Skin of body (tissue), 3 donors: ENCODE measurements at places on chromosomes 13 and 19. TPM values are rescaled to one million over a fixed set of nuclear protein-coding genes. Genes with fewer than 3 reads are reported as not detected.

DNA sequence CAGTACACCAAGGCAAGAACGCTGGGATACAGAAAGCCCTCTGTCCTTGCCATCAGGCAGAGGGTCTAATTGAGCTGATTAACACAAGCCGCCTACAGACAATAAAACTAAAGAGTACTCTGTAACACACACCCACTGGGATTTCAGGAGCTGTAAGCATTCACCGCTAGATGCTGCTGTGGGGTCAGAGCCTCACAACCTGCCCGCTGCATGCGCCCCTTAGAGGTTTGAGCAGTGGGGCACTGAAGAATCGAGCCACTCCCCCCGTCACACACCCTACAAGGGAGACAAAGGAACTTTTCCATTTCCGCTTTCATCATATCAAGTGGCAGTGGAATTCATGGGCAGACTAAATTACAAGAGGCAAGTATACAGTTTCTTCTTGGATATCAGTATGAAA is 1080.6 kb downstream of the PCDH17 start:
- DNase-seq, result no peak

- DNase-seq, result peak; percentile 86
These were observed at the start of gene PLA2G4C for GRCh38 chr19:48110350-48110966. Gene PLA2G4C (minus strand): TSS chr19:48110817. CDS start chr19:48106529, 4,288 bp downstream.

DNA sequence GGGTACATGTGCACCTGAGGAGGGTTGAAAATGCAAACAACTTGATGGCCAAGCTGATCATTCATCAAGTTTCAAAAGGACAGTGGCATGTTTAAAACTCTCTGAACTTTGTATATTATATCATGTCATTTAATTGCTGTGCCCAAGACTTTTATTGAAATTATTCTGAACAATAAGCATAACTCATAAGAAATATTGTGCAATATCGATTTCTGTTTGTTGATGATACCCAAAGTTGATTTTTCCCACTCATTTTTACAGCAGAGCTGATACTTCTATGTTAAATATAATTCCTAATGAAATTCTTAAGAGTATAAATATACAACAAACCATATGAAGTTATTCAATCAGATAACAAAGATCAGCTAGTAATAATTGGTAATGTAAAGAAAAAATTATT is 49.1 kb downstream of the PCDH17 start:
- no peak for DNase-seq

DNA sequence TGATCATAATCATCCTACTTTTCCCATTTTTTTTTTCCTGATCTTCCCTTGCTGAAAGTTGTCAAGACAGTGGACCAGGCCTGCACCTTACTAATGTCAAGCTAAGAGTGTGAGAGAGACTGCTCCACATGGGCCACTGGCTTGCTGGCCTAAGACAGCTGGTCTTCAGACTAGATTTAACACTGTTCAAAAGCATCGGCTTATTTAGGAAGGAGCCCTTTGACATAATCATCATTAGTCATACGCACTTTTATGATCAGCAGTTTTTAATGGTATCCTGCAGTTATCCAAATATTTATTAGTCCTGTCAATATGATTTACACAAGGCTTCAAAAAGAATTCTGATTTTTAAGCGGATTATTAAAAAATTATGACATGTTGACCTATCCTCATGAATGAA is 270.6 kb downstream of the DNAJC15 start:
- DNase-seq, result no peak

- DNase-seq, result no peak
These were observed 64.5 kb downstream of the CEBPG start for GRCh38 chr19:33437821-33438671.

DNA sequence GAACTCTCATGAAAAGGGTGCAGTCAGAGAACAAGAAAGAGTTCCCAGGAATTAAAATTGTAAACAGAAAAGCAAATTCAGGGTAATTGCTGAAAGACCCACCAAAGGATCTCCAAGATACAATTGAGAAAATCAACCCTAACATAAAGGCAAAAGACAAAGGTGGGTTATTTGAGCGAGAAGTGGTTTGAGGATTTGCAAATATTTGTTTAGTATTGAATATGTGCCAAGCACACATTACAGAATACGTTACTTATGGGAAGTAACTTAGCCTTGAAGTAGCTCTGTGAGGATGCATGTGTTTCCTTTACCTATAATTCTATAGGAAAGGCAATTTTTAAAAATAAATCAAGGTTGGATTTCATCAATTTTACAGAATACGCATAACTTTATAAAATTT is 10.0 kb upstream of the CEACAM21 start:
- DNase-seq, result no peak

DNA sequence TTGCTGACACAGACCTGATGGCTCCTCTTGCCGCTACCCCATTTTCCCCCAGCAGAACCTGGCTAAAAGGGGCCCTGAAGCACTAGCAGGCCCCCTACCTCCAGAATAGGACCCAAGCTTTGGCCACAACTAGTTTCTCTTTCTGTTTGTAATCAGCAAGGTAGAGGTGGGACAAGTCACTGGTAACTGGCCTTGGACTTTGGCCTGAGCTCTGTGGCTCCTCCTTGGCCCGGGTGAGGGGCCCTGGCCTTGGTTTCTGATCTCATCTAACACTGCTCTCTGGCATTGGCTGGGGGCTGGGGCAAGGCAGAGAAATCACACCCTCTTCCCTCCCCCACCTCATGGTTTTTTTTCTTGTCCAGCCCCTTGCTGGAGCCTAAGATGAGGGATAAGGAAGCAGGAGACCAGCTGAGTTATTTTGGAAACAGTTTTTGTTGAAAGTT is 2.1 kb downstream of the CALM3 start:
- no peak for DNase-seq

DNA sequence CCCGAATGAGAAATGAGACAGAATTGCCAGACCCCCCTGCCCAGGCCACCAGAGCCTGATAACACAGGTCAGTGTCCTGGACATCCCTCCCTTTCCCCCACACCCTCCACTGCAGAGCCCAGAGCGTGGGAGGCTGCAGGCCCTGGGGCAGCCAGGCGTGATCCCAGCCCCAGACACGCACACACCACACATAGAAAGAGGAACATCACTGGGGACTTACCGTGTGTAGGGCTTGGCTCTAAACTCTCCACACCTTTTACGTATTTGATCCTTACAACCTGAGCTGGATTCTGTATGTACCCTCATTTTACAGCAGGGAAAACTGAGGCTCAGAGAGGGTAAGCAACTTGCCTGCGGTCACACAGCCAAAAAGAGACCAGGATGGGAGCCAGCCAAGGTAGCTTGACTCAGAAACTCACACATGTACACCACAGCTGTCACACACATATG is 334 bp upstream of the ANGPTL6 start:
- DNase-seq, result no peak

DNA sequence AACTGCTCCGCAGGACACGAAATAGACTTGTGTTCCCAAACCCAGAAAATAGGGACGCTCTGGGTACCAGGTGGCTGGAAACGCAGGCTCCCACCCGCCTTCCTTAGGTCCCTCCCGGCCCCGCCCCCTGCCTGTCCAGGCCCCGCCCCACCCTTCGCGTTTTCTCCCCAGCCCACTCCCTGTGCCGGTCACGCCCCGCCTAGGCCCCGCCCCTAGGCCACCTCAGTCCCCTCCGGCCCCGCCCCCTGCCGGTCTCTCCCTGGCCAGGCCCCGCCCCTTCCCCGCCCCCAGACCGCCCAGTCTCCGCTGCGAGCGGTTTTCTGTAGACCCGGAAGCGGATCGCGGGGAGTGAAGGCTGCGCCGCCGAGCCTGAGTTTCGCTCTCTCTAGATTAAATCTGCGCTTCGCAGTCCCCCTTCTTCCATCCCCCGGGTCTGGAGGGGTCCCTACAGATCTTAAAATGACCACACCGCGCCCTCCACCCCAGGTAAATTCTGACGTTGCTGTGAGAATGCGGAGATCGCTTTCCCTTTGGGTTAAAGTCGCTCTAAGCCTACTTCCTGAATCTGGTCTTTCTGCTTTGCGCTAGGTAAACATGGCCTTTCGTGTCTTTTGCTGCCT is 3.7 kb upstream of the ZNF665 start:
- DNase-seq, result peak; percentile 94

The SLC7A10 gene
- total RNA-seq, result 9.7 TPM

- no peak for DNase-seq
These were observed 17.8 kb upstream of the ATP12A start for GRCh38 chr13:24662195-24663088.

DNA sequence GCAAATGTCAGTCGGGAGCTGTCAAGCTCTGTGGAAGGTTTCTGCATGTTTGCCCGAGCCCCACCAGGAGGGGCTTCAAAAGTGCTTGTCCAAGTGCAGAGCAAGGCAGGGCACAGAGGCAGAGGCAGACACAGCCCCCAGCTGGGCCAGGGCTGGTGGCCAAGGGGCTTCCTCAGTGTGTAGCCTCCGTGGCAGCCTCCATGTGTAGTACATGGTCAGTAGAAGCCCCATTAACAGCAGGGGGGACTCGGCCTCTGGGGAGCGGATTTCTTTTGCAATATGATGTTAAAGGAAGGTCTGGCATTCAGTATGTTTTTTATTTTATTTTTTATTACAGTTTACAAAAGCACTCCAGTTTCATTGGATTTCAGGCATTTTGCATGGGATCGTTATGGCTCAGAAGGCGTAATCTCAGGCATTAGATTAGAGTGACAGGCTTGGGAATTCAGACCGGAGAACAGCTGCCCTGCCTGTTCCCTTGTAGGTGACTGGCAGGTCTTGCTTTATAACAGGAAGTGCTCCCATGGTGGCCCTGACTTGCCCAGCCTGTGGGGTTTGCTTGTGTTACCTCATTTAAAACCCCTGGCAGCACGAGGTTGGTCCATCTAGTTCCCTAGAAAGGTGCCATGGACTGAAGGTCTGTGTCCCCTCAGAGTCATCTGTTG is 129.2 kb downstream of the KDM4B start:
- no peak for DNase-seq

GRCh38 chr13:38542601-38543000 is 144.3 kb upstream of the FREM2 start:
- DNase-seq, result no peak

GRCh38 chr13:51782026-51782710 is 21.8 kb downstream of the DHRS12 start:
- DNase-seq, result no peak

- DNase-seq, result no peak
These were observed 151.6 kb downstream of the B3GLCT start for GRCh38 chr13:31351376-31351775.

DNA sequence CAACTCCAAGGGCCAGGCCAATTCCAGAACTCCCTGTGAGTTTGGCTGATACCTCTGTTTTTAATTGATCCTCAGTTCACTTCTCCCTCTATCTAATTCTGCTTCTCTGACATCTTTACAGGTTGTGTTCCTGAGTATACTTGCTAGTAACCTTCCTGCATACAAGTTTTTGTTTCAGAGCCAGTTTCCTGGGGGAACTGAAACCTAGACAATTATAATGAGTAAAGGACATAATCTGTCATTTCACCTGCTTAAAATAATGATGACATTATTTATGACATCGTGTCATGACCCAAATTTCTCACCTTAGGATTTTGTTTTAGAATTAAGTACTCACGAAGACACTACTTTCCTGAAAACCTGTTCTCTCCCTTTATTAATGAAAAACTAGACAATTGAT is 12.5 kb upstream of the MYCBP2 start:
- DNase-seq, result no peak

GRCh38 chr13:52359534-52359933 is 46.4 kb downstream of the THSD1 start:
- peak; percentile 93 for DNase-seq

DNA sequence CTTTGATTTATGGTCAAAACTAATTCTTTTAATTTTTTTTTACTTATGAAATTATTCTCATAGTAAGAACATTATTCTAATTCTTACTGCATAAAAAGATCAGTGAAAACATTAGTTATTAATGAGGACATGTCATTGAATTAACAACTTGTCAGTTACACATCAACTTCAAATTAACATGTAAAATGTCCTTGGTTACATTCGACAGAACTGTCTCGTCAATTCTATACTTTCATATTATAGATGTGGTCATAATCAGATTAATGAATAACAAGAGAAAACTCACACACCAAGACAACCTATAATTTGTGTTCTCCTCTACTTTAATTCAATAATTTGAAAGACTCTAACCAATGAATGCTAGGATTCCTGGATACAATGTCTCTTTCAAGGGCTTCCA is 66.7 kb downstream of the KATNAL1 start:
- no peak for DNase-seq

The BLVRB gene
- 107 TPM for total RNA-seq

DNA sequence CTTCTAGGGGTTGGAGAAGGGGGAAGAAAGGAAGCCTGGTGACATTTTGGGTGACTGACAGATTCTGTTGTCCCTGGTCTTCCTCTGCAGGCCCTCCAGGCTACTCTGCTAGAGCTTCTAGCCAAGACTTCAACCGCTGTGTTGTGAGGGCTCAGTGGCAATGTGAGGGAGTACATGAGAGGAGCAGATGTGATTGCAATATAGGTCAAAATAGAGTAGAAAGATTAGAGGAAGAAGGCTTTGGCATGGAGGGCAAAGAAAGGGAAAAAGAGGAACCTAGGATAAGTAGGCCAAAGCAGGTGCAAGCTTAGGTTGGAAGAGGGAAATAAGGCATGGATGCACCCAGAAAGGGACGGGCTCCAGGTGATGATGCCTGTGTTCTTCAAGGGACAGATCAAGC is 216.9 kb downstream of the RGCC start:
- DNase-seq, result no peak

The THOP1 gene
- total RNA-seq, result 38.9 TPM

GRCh38 chr13:113939129-113939943 is 34.5 kb downstream of the C13orf46 start:
- no peak for DNase-seq

GRCh38 chr13:112846411-112847115 is 122.5 kb upstream of the MCF2L start:
- DNase-seq, result no peak

The N4BP2L2 gene
- 142 TPM for total RNA-seq

The CCNE1 gene
- 5.8 TPM for total RNA-seq

- DNase-seq, result no peak
These were observed 954 bp upstream of the RASIP1 start for GRCh38 chr19:48741129-48741999.

The C19orf73 gene
- 0.30 TPM for total RNA-seq

The ZNF563 gene
- total RNA-seq, result 3.9 TPM

DNA sequence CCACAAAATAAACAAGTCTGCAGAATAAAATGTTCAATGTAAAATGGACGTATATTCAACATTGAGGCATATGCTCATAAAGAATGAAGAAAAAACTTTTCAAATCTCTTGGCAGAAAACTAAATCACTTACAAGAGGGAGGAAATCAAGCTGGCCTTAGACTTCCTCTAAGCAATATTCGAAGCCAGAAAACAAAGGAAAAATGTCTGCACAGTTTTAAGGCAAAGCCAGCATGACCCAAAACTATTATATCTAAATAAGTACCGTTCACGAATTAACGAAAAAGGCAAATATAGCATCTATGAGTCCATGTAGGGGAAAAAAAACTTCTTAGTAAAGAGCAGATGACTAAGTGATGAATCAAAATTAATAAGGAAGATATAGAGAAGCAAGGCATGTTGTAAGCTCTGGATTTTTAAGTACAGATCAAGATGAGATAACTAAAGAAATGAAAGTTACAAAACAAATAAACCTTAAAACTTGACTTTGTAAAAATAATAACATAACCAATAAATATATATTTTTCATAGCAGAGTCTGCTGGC is 101.3 kb downstream of the KCNRG start:
- DNase-seq, result no peak
